ENCODE measurements at places on chromosomes 11 and 22.

DNA sequence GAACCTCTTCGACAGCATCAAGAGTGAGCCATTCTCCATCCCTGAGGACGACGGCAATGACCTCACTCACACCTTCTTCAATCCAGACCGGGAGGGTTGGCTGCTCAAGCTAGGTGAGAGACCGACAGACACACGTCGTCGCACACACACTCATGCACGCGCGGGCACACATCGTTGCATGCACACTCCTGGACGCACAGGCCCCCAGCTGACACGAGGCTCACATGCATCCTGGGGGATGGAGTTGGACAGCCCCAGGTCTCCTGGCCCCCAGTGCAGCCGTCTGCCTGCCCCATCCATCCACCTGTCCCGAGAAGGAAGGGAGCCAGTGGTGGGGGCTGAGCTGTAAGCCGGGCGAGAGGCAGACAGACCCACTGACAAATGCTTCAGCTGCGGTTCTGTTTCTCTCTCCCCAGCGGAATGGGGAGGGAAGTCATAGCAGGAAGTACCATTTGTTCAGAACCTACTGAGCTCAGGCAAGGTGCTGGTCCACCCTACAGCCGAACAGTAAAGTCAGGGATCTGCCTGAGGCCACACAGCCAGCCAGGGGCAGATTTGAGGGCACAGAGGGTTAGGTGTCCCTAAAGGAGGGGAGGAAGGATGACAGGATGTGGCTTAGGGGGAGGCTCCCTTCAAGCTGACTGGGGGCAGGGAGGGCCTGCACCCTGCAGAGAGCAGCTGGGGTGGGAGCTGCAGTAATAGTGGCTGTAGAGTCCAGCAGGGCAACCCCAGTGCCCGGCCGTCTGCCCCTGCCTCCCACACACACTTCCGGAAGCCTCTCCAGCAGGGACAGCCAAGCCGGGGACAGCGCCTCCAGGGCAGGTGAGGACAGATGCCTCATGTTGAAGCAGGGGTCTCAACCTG is 27.1 kb downstream of the CYTH4 start:
- no peak for DNase-seq

- DNase-seq = no peak
Measured at GRCh38 chr11:61126256-61126655, 24.0 kb downstream of the CD5 start.

DNA sequence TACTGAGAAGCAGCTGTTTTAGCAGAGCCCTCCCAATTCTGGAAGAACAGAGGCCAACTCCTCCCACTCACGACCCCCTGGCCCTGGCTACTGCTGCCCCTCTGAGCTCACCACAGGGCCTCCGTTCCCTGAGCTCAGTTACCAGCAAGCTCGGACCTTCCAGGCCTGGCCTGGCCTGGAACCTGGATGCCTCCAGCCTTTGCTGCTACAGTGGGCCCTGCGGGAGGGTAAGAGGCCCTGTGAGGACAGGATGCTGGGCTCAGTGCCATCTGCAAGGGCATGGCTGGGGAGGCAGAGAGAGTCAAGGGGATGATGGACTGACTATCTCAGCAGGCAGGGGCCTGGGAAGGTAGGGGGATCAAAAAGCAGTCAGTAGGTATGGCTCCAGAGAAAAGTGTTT is 209.9 kb upstream of the NCAM1 start:
- no peak for DNase-seq

GRCh38 chr11:121508449-121508848 is 55.7 kb upstream of the SORL1-AS1 start:
- no peak for DNase-seq

GRCh38 chr22:46010951-46011626 is 34.1 kb upstream of the WNT7B start:
- no peak for DNase-seq

GRCh38 chr11:48170241-48171233 is 46.1 kb upstream of the OR4B1 start:
- DNase-seq = no peak

- no peak for DNase-seq
Measured at GRCh38 chr11:58924230-58924629, 15.1 kb upstream of the GLYATL1 start.

DNA sequence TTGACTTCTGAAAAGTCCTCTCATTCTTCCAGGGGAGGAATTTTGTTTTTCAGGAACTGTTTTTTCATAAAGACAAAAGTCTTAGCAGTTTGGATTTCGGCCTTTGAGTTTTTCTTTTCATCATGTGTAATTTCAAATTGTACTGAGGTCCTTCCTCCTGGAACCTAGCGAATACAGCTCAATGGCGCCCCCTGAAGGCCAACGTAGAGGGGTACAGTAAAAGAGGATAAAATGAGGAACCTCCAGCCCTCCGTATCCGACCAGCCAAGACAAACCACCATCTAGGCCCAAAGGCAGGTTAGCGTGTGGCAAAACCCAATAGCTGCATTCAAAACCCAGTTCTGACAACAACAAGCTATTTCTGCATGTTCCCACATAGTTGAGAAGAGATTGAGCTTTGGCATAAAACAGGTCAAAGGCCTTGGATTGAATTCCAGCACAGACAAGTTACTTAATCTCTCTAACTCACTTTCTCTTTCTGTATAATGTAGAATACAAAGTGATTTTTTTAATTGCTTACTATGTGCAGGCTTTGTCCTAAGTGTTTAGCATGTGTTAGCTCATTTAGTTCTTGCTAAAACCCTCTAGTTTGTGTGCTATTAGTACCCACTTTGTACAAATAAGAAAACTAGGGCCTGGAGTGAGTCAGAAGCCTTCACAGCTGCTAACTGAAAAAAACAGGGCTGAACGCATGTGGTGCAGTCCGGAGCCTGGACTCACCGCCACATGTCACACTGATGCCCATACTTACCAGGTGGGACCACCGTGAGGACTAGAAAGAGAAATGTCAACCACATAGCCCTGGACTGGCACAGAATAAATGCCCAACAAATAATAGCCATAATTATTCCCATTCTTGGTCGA is 43.2 kb upstream of the ETS1 start:
- DNase-seq = peak; percentile 78

GRCh38 chr11:47918882-47919495 is 61.4 kb upstream of the PTPRJ start:
- no peak for DNase-seq

DNA sequence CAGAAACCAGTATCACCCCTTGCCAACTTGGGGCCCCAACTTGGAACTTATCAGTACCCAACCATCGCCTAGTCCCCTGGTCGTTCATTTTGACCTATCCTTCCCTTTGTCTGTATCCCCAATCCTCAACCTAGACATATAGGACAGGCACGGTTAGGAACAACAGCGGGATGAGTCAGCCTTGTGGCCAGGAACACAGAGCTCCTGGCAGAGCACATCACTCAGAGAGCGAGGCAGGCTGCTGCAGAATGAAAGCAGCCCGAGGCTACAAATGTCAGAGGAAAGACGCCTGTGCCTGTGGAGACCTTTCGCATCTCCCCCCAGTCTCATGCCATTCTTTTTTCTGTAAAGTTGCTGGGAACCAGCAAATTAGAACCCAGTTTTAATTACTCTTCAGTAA is 14.6 kb downstream of the DKK3 start:
- DNase-seq = peak; percentile 92

- no peak for DNase-seq
Measured at GRCh38 chr11:96481771-96482170, 92.0 kb downstream of the JRKL start.

GRCh38 chr11:11252403-11252802 is 100.6 kb downstream of the CSNK2A3 start:
- no peak for DNase-seq

GRCh38 chr11:69388661-69389060 is 92.8 kb upstream of the LINC01488 start:
- DNase-seq = no peak

DNA sequence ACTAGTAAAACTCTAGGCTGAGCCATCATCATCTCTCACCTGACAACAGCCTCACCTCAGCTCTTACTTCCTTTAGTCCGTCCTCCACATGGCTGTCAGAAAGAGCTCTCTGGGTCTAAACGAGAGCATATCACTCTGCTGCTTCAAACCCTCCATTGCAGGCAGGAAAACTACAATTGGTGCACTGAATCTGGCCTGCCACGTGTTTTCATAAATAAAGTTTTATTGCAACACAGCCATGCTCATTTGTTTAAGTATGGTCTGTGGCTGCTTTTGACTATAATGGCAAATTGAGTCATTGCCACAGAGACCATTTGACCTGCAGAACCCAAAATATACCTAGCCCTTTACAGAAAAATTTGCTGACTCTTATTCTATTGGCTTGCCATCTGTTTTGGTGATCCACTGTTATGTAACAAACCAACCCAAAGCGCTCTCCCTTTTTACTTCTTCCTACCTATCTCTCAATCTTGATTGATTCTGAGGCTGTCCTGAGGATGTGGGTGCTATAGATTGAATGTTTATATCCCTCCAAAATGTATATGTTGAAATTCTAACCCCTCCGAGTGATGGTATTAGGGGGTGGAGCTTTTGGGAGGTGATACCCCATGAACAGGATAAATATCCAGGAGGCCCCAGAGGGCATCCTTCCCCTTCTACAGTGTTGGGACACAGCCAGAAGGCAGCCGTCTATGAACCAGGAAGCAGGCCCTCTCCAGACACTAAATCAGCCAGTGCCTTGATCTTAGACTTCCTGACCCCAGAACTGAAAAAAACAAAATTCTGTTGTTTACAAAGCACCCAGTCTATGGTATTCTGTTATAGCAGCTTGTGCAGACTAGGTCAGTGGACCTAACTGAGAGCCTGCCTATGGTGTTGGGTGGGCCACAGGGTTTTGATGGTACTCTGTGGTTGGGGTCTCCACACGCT is 99.9 kb downstream of the PIWIL4 start:
- no peak for DNase-seq

GRCh38 chr11:7964873-7965272 is 374 bp downstream of the NLRP10 start:
- no peak for DNase-seq

DNA sequence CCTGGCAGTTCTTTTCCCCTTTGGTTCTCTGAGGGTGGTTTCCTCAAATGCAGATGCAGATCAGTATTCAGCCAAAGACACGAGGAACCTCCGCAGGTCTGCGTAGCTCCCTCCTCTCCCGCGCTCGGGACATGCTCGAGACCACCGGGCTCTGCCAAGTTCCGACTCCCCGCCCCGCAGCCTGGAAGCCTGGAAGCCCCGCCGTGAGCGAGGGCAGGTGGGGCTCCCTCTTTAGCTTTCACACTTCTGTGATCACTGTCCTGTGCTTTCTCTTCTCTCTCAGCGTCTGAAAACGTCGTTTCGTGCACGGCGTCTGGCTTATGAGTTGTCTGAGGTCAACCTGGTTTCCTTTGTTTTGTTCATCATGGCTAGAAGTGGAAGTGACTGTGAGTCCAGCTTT is 26.6 kb downstream of the ZBED4 start:
- peak; percentile 49 for DNase-seq

GRCh38 chr11:2792381-2793250 is 92.8 kb upstream of the KCNQ1OT1 start:
- DNase-seq = no peak

DNA sequence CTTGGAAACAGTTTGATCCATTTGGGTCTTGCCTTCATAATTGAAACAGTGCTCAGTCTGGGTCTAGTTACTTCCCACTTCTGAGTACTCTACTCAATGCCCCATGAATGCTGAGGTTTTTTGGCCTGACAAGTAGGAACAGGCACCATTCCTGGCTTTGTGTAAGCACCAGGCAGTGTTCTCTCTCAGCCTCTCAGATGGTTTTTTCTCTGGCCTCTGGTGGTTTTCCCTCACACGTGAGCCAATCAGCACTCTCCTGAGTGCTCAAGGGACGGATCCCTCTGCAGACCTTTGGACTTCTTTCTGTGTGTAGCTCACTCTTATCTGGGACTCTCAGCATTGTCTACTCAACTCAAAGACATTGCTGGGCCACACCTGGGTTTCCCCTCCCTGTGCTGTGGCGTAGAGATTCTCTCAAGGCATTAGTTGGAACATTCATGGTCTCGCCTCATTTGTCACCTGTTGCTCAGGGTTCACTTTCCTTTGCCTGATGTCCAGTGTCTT is 21.3 kb downstream of the SIK2 start:
- DNase-seq = no peak

DNA sequence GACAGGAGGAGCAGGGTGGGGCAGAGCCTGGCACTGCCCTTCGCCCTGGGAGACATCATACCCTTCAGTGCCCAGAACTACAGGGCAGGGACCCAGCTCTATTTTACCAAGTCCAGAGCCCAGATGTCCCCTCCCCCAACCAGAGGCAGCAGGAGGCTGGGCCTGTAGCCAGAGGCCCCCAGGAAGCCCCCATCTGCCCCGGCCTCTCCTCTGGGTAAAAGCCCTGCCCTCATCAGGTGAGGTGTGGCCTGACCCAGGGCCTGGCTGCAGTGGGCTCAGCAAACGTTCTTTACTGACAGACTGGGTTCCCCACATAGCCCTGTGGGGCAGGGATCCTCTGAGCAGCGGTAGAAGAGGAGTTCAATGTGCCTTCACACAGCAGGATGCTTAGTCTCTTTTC is 51.8 kb upstream of the SLC22A12 start:
- DNase-seq = no peak

GRCh38 chr11:19984048-19984742 is 176.1 kb downstream of the DBX1 start:
- DNase-seq = no peak

DNA sequence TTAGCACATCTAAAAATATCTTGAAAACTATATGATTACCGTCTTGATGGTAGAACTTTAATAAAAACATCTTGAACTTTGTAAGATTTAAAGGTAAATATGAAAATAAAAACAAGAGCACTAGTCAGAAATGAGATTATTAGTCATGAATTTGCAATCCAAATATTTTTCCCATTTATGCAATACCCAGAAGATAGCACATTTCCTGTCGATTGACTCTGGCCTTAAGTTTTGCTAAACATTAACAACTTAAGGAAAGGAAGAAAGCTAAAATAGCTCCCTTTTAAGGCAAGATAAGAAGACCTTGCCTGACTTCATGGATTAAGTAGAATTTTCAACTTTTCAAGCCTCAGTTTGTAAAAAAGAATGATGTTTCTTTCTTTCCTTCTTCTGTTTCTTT is 1374.7 kb upstream of the RAG2 start:
- DNase-seq = no peak

DNA sequence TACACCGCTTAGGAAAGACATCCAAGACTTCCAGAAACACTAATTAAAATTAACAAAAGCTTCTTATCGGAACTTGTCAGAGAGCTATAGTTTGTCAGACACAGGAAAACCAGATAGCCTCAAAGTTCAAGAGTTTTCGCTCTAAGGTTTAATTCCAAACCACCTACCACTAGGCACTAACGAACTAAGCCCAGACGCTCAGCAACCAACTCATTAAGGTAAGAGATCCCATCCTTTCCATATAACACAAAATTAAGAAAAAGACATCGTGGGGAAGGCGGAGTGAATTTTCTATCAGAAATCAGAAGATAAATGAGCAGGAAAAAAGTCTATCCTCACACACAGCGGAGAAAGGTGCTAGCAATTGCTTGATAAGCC is 382 bp downstream of the IMMP1L start:
- no peak for DNase-seq

Data from ELF-1 (cell line).